ENCODE measurements at places on chromosomes 4 and X.

- no peak for ATAC-seq
Observed at GRCh38 chr4:175973027-175973923, 92.4 kb upstream of the WDR17 start.

- no peak for ATAC-seq
Observed at GRCh38 chrX:138229718-138230117, 481.8 kb downstream of the FGF13 start.

DNA sequence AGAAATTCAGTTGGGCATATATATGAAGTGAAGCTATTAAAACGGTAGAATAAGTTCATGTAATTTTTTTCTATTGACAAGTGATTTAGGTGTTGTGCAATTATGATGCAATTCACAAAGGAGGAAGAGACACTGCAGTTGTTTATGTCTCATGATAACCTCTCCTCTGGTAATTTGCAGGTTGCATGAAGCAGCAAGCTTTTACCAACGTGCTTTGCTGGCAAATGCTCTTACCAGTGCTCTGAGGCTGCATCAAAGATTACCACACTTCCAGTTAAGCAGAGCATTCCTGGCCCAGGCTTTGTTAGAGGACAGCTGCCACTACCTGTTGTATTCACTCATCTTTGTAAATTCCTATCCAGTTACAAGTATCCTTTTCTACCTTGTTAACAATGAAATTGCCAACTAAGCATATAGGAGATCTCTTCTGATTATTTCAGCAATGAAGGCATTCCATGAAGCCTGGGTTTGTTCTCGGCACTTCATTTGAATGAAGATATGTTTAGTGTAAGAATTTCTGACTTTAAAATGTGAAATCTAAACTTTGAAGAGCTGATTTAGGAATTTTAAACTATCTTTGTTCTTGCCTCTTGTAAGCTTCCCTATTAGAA is 3.9 kb downstream of the TMEM33 start:
- ATAC-seq = no peak

GRCh38 chrX:15619053-15619755 is 18.4 kb upstream of the ACE2 start:
- no peak for ATAC-seq

GRCh38 chr4:15410750-15411149 is 17.1 kb upstream of the C1QTNF7 start:
- no peak for ATAC-seq

DNA sequence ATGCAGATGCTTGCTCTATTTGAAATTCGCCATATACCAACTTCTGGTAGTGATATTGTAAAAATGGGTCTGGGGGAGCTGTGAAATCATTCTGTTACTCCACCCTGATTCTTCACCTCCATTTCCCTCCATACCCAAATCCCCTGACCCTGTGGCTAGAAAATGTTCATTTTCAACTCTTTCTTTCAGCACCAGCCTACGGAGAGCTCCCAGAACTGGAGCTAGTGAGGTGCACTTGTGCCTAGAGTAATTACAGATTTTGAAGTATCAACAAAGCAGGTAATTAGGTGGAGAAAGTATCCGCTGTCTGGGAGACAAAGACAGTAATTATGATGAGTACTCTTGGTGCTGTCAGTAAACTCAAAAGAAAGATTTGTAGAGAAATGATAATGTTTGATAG is 8.1 kb downstream of the ARHGAP36 start:
- no peak for ATAC-seq

DNA sequence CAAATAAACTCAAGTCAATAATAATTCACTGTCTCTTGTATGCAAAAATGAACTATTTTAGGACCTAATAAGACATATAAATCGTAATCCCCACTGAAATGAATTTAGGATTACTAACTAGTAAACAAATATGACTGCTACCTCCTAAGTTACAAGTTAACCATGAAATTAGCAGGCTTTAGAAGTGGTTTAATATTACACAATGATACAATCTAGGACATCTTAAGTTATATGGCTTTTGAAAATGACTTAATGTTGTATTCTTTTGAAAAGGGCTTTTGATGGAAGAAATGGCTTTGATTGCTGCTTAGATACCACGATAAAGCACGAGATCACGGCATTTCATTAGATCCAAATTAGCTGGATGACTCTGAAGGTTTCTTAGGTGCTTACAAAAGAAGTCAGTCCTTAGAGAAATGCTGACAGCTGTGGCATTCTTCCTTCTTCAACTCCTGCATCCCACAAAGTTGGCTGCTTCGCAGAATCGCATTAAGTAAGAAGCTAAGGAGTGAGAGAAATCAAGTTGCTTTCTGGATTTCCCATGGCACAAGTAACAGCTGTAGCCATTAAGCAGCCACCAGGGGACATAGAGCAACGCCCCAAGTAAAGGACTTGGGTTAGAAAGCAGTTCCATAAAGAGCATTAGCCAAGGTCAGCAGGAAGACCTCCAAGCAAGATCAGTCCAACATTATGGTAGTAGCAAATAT is 6.9 kb downstream of the SLC10A7 start:
- no peak for ATAC-seq
